Activated CD4-positive, alpha-beta memory T cell treated with anti-CD3 and anti-CD28 coated beads for 36 hours (primary cell): ENCODE measurements at places on chromosomes 1 and 21. TPM values are rescaled to one million over a fixed set of nuclear protein-coding genes. Genes with fewer than 3 reads are reported as not detected.

The DPT gene
- total RNA-seq: not detected

The CD1D gene
- not detected for total RNA-seq

The PCBP3 gene
- total RNA-seq: 5.3 TPM

The WNT2B gene
- total RNA-seq: 0.15 TPM

The KRTAP7-1 gene
- not detected for total RNA-seq

The SELL gene
- 110 TPM for total RNA-seq

- no peak overlapping the region for H3K27ac ChIP-seq
- H3K36me3 ChIP-seq: no peaks in the 10 kb centered on the region
- peak; percentile 74 for DNase-seq
- H3K27me3 ChIP-seq: peaks cover 3% of the 10 kb centered on the region
- no peak overlapping the region for H3K4me3 ChIP-seq
Measured at GRCh38 chr1:9294405-9294773, 1.7 kb downstream of the SPSB1 start.

DNA sequence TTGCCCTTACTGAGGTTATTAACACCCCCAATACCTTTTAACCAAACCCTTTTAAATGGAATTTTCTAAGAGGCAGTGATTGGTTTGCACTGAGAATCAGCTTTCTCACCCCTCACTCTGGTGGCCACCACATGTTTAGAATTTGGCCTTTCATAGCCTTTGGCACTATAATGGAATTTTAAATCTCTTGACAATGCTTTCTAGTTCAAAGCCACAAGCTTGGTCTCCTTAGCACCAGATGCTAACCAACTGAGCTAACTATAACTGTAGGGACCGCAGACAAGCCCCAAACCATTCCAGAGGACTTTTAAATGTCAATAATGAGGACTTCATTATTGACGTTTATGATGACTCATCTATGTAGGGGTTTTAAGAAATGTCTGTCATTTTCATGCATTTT lies 238.7 kb upstream of the SNX7 start:
- no peak for DNase-seq
- H3K4me3 ChIP-seq: no peak overlapping the region
- H3K27ac ChIP-seq: no peak overlapping the region
- no peaks in the 10 kb centered on the region for H3K4me1 ChIP-seq

DNA sequence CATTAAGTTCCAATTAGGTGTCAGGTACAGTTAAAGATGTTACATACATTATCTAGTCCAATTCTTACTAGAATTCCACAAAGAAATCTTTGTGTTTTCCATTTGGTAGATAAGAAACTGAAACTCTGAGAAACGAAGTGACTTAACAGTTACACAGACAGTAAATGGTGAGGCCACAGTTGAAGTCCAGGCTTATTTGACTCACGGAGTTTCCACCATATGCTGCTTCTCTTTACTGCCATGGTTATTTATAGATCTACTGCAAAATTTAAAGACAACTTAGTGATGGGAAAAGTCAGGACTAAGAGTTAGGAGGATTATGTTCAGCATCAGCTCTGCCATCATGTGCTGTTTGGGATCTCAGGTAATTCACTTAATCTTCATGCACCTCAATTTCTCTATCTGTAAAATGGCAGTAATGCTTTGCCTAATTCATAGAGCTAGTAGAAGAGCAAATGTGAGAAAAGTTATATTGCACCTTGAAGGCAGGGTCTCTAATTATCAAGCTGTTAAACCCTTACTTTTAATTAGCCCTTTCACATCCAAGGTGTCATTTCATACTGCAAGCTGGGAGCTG lies 26.2 kb upstream of the SAMSN1 start:
- H3K27me3 ChIP-seq: no peaks in the 10 kb centered on the region
- no peaks in the 10 kb centered on the region for H3K36me3 ChIP-seq
- no peak for DNase-seq
- peak overlapping the region; percentile 5 for H3K27ac ChIP-seq
- H3K4me1 ChIP-seq: peaks cover 14% of the 10 kb centered on the region

- no peak overlapping the region for H3K27ac ChIP-seq
- peaks cover 9% of the 10 kb centered on the region for H3K27me3 ChIP-seq
- no peaks in the 10 kb centered on the region for H3K4me1 ChIP-seq
- no peak for DNase-seq
- no peaks in the 10 kb centered on the region for H3K36me3 ChIP-seq
- no peak overlapping the region for H3K4me3 ChIP-seq
Measured at GRCh38 chr1:1024771-1025699, 5.1 kb downstream of the AGRN start.

DNA sequence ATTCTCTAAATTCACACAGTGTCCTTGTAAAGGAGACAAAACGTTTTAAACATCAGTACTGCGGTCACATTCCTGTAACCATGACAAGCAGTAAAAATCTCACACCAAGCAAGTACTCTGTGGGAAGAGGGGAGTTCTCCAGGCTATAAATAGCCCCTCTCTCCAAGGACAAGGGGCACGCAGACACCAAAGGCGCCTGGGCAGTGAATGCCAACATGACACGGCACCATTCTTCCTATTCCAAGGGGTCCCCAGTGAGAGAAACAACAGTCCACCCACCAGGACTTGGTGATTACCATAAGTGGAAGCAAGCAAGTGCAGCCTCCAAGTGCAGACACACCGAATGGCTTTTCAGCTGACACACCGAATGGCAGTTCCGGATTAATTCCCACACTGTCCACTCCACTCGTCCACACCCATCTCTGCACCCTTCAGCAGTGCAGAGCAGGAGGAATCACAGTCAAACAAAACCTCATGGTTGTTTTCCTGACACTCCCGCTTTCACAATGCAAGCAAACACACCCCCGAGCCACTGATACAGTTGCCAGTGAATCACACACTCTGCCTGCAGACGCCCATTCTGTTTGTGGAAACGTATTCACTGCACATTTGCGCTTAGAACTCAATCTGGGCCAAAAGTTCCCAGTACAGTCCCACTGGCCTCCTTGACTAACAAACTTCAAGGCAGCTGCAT lies 1.8 kb downstream of the PTTG1IP start:
- peak overlapping the region; percentile 89 for H3K4me3 ChIP-seq
- H3K36me3 ChIP-seq: peaks cover 4% of the 10 kb centered on the region
- peak overlapping the region; percentile 77 for H3K27ac ChIP-seq

DNA sequence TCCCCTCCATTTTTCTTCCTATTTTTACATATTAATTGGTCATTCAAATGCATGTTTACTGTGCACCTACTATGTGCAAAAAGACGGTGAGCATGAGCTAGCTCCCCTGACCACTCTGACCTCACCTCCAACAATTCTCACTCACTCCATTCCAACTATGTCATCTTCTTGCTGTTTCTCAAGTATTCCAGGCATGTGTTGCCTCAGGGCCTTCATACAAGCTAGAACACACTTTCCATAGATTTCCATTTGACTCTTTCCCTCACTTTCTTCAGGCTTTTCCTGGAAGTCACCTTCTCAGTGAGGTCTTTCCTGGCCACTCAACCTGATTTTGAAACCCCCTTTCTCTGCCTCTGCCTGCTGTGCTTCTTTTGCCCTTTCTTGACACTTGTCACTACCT lies 32.6 kb downstream of the CHIA start:
- H3K27ac ChIP-seq: no peak overlapping the region
- no peak overlapping the region for H3K4me3 ChIP-seq
- no peak for DNase-seq
- H3K27me3 ChIP-seq: no peaks in the 10 kb centered on the region

GRCh38 chr1:117653732-117654492 lies 48.1 kb downstream of the TENT5C start:
- no peaks in the 10 kb centered on the region for H3K36me3 ChIP-seq
- no peak overlapping the region for H3K4me3 ChIP-seq
- peak overlapping the region; percentile 78 for H3K27ac ChIP-seq
- DNase-seq: peak; percentile 72
- H3K4me1 ChIP-seq: peaks cover 76% of the 10 kb centered on the region

DNA sequence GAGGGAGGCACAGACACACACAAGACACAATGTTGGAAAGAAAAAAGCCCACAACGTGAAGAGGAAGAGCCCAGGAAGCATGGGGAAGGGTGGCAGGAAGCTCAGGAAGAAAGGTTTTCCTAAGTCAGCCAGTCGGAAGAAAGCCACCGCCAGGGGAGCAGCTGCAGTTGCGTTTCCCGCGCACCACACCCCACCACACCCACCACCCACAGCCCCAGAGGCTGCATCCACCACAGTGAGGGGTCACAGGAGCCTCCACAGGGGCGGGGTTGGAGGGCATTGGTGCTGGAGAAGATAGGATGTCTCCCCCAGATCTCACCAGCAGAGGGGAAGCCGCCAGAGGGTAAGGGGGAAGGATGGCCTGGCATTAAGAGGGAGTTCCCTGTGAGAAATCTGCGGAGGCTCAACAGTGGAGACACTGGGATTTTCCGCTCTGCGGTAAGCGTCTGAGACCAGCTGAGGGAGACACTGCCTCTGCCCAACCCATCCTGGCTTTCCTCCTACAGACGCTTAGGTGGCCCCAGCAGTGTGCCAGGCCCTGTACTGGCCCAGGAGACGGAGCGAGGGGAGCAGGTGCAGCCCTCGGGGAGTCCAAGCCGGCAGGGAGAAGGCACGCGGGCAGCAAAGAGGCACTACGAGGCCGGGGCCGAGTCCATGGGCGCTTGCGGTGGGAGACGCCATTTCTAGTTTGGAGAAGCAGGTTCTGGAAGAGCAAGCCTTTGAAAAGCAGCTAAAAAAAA lies 19.8 kb downstream of the PGLYRP3 start:
- no peak overlapping the region for H3K4me3 ChIP-seq
- no peak overlapping the region for H3K27ac ChIP-seq
- no peaks in the 10 kb centered on the region for H3K27me3 ChIP-seq
- H3K36me3 ChIP-seq: no peaks in the 10 kb centered on the region
- H3K4me1 ChIP-seq: peaks cover 22% of the 10 kb centered on the region

- no peak overlapping the region for H3K27ac ChIP-seq
- no peak overlapping the region for H3K4me3 ChIP-seq
- no peaks in the 10 kb centered on the region for H3K36me3 ChIP-seq
Measured at GRCh38 chr1:87743256-87743655, 414.6 kb downstream of the LMO4 start.

GRCh38 chr1:41529621-41530395 lies 45.3 kb upstream of the EDN2 start:
- peaks cover 20% of the 10 kb centered on the region for H3K36me3 ChIP-seq
- DNase-seq: no peak
- H3K27me3 ChIP-seq: no peaks in the 10 kb centered on the region

- H3K36me3 ChIP-seq: peaks cover 19% of the 10 kb centered on the region
- peak overlapping the region; percentile 88 for H3K27ac ChIP-seq
- H3K4me3 ChIP-seq: peak overlapping the region; percentile 92
- H3K27me3 ChIP-seq: no peaks in the 10 kb centered on the region
- H3K4me1 ChIP-seq: peaks cover 33% of the 10 kb centered on the region
Measured at GRCh38 chr1:111139324-111139955, 453 bp downstream of the DRAM2 start.

- no peak overlapping the region for H3K27ac ChIP-seq
- H3K27me3 ChIP-seq: peaks cover 5% of the 10 kb centered on the region
- H3K36me3 ChIP-seq: no peaks in the 10 kb centered on the region
- H3K4me1 ChIP-seq: no peaks in the 10 kb centered on the region
Measured at GRCh38 chr1:33388805-33389771, 41.8 kb downstream of the PHC2 start.
